Natural killer cell (primary cell): ENCODE measurements at places on chromosomes 11 and 22.

DNA sequence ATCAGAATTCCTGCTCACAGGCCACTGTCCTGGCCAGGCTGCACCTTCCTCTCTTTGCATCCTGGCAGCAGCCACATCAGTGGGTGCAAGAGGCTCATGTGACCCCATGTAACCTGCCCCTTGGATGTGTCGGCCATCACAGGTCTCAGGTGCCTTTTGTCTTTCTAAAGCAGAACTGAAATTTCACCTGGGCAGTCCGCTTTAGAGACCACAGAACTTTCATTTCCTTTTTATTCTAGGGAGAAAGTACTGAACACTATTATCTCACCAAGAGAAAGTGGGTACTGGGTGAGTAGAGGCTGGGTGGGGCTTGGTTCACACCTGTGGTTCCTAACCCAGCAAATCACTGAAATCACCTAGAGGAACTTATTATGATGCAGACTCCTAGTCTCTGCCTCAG, 51.7 kb upstream of the NUP160 start:
- DNase-seq = no peak

DNA sequence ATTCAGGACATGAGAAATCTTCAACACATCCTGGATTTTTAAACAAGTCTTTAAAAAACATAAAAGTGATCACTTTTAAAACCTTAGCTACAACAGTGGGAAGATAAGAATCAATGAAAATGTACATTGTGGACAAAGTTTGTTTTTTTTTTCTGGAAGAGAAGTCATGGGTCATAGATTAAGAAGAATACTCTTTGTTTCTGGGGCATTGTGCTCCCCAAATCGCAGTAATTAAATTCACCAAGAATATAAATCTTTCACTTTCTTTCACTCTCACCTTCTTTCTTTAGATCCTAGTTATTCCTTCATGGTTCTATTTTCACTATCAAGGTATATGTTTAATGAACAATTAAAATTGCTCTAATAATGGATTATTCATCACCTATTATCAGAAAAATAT, 132.6 kb upstream of the PGR start:
- DNase-seq = no peak

GRCh38 chr11:122478986-122479385, 176.5 kb upstream of the UBASH3B start:
- no peak for DNase-seq

DNA sequence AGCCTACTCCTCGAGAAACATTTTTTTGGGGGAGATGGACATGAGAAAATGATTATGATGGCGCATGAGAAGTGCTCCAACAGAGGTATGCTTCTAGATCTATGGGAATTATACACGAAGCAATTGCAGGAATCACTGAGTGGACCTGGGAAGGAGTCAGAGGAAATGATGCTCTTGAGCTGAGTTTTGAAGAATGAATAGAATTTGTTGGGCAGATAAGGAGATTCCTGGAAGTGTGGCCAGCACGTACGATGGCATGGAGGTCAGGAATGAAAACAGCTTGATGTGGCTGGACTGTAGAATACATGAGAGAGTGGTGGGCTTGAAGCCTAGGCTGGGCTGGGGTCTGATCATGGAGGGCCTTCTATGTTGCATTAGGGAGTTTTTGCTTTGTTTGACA, 31.7 kb downstream of the ADAMTS15 start:
- no peak for DNase-seq

DNA sequence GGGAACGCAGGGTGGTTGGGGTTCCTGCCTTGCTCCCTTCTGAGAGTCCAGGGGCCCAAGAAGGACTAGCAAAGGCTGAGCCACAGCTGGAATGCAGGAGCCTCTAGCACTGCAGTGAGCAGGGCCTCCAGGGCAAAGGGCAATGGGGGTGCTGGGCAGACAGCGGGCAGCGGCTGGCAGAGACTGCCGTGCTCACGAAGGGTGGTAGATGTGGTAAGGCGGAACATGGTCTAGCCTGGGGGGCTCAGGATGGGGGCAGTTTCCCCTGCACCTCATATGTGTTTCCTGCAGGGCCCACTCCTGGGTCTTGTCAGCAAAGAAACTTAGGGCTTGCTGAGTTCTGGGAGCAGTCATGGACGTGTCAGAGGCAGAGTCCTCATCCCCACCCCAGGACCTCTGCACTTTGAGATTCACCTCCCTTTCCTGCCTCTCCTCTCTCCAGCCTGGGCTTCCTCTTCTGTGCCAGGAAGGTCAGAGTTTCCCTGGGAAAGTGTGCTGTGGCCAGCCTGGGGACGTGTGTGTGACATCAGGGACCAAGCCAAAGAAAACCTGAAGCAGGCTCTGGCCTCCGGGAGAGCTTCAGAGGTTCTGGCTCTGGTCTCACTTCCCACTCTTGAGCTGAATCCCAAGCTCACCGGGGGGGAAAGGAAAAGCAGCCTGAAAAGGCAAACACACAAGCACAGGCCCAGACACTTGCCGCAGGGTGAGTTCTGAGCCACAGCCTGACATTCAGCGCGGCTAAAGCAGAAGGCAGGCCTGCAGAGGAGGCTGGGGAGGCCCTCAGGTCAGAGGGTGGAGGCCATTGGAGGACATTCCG, 4.4 kb downstream of the MOGAT2 start:
- no peak for DNase-seq

- peak; percentile 33 for DNase-seq
These were observed at the start of gene IGF2 for GRCh38 chr11:2139123-2139521. Gene IGF2, minus strand, starts transcription at chr11:2139389. Its CDS starts 3,866 bp downstream, at chr11:2135523.

DNA sequence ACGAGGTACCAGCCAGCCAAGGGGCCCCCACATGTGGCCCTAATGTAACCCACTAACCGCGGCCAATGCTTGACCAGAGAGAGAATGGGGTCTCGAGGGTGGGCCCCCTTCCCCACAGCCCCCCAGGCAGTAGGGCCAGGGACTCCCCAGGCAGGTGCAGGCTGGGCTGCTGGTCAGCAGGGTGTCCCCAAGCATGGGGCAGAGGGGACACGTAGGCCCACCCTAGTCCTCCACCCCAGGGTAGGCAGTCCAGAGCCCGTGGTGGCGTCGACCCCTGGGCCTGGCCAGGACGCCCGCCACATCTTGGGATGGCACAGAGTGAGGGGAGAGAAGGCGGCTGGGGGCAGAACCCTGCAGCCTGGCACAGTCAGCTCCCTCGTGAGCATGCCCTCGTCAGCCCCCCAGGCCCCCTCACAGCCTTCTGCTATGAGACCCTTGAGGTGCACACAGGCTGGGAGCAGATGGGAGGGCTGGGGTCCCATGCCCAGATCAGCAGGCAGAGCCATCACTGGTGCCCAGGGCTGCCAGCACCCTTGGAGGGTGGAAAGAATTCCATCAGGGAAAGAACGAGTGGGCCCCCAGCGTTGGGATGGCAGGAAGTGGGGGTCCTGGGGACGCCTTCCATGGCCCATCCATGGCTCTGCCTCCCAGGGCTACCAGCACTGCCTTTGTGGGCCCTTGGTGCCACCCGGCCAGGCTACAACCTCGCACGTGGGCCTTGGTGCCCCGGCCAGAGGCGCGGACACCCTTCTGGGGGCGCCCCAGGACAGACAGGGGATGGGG, 6.1 kb downstream of the TNNT3 start:
- no peak for DNase-seq

GRCh38 chr11:116541460-116541859, 231.3 kb downstream of the BUD13 start:
- no peak for DNase-seq

DNA sequence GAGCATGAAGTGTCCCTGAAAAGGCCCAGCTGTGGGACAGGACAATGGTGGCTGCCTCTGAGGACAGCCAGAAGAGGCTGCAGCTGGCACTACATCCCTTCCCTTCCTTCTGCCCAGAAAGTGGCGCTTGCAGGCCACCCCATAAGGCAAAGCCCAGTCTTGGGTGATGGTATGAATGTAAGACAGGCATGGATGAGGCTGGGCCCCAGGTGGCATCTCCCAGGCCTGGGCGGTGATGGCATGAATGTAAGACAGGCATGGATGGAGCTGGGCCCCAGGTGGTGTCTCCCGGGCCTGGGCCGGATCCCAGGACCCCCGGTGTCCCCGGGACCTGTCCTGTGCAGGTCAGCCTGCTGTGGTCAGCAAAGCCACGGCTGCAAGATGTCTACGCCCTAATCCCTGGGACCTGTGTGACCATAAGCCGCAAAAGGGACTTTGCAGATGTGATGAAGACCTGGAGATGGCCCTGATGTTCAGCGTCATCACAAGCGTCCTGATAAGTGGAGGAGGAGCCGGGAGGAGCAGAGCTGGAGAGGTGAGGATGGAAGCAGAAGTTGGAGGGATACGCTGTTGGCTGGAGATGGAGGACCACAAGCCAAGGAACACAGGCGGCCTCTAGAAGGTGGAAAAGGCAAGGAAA, 181.1 kb downstream of the CTTN start:
- DNase-seq = peak; percentile 4

DNA sequence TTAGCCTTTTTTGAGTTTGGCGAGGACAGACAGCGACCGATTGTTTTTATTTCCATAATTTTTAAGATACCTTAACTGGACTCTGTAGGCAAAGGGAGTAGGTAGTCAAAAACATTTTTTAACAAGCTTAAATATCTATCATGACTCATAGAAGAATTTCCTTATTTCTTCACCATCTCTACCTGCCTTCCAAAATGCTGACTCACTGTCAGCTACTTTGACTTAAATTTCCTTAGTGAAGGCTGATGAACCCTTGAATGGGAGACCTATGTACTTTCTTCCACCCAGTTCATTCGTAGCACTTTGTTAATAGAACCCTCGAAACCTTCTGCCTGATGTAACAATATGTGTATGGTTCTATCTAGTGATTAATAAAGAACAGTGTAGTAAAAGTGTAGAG, 1.1 kb upstream of the MTMR2 start:
- DNase-seq = no peak

- no peak for DNase-seq
These were observed 21.9 kb downstream of the IGSF9B start for GRCh38 chr11:133934599-133935550.
